ENCODE measurements at places on chromosomes 12 and 14.

GRCh38 chr12:100963381-100963780 is 168.8 kb downstream of the ANO4 start:
- DNase-seq = no peak

DNA sequence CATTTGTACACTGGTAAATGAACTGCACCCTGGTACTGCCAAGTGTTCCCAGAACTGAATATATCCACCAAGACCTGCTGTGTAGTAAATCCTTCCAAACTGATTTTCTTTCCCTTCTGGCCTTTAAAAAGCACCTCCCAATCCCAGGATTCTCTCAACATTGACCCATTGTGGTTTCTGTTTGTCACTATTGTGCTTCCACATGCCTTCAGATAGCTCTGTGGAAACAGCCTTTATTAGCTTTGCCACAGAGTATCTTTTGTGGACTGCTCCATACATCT is 949 bp upstream of the KIF21A start:
- DNase-seq = no peak

GRCh38 chr14:69351911-69352310 is 46.2 kb downstream of the ERH start:
- no peak for DNase-seq

GRCh38 chr12:34291426-34291901 is 269.2 kb downstream of the ALG10 start:
- no peak for DNase-seq

GRCh38 chr14:26261368-26262122 is 336.3 kb downstream of the NOVA1 start:
- DNase-seq = no peak

DNA sequence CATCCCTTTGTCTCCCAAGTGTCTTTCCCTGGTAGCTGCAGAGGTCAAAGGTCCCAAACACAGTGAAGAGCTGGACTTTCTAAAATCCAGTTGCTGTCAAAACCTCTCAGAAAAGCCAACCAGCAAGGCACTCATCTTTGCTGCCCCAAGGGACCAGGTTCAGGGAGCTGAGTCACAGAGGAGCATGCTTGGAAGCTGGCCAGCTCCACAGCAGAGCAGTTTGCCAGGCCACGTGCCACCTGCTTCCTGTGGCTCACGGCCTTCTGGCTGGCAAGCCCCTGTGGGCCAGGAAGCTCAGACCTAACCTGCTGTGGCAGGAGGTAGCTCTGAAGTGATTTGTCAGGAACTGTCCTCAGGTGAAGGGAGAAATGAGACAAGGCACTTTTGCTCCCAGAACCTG is 3.6 kb downstream of the ISCU start:
- no peak for DNase-seq

DNA sequence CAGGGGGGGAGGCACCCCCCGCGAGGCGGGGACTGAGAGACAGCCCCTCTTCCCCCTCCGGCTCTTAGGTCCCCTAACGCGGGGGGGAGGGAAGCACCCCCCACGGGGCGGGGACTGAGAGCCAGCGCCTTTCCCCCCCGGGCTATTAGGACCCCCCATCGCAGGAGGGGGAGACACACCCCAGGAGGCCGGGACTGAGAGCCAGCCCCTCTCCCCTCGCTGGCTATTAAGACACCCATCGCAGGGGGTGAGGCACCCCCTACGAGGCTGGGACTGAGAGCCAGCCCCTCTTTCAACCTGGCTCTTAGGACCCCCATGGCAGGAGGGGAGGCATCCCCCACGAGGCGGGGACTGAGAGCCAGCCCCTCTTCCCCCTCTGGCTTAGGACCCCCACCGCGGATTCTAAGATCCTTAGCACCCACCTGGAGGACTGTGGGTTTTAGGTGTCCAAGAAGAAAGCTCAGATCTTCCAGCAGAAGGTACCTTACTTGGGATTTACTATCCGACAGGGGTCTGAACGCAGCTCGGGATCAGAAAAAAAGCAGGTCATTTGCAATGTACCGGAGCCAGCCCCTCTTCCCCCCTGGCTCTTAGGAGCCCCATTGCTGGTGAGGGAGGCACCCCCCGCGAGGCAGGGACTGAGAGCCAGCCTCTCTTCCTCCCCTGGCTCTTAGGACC is 197.8 kb upstream of the PZP start:
- no peak for DNase-seq

DNA sequence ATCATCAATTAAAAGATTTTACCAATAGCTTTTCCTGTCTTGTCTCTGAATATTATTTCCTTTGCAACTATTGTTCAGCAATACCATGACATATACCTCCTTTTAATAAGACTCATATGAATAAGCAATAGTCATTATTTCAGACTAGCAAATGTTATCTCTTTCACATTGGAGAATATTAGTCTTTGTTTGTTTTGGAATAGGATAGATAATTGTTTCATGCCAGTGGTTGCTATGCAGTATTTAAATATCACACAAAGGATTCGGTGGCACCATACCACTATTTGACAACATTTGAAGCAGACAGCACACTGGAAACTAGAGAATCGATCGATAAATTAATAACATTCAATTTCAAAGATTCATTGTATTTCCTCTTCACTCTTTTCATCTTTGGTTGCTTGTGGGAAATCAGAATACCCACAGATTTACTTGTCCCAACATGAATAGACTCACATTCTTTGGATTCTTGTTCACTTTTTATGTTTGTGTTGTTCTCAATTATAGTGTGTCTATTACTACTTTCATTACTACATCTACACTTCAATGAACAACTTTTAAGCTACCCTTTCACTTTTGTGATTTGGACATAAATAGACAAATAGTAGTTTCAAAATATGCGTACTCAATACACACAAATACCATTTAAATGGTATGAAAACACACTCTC is 42.7 kb upstream of the TBPL2 start:
- DNase-seq = no peak

GRCh38 chr12:13957576-13957975 is 23.8 kb downstream of the GRIN2B start:
- DNase-seq = no peak

DNA sequence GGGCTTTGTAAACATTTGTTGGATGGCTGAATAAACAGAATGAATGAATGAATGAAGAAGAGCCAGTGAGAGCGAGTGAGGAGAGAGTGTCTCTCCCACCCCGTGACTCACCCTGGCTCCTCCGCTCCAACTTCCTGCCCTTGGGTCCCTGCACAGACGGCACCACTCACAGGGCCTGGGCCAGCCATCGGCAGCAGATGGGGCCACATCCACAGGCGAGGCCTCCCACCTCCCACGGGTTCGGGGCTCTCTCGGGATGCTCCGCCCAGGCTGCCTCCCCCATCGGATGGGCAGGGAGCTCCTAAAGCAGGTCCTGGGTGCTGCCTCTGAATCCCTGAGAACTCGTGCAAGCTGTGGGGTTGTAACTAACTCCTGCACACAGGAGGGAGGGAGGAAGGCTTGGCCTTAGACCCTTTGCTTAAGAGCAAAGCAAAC is 41.3 kb downstream of the CCNK start:
- no peak for DNase-seq

- no peak for DNase-seq
Observed at GRCh38 chr12:701896-702539, 38.8 kb upstream of the NINJ2 start.

- no peak for DNase-seq
Observed at GRCh38 chr12:131133015-131133905, 179.6 kb downstream of the ADGRD1 start.

DNA sequence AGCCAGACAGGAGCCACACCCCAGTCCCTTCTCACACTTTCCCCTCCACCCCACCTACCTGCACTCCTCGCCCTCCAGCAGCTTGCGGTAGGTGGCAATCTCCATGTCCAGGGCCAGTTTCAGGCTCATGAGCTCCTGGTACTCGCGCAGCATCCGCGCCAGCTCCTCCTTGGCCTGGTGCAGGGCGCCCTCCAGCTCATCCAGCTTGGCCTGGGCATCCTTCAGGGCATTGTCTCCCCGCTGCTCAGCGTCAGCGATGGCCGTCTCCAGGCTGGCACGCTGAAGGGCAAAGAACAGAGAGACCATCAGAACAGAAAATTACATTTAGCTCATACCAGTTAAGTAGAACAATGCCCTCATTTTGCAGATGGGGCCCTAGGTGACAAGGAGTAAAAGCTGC is 5.5 kb downstream of the KRT74 start:
- DNase-seq = no peak

DNA sequence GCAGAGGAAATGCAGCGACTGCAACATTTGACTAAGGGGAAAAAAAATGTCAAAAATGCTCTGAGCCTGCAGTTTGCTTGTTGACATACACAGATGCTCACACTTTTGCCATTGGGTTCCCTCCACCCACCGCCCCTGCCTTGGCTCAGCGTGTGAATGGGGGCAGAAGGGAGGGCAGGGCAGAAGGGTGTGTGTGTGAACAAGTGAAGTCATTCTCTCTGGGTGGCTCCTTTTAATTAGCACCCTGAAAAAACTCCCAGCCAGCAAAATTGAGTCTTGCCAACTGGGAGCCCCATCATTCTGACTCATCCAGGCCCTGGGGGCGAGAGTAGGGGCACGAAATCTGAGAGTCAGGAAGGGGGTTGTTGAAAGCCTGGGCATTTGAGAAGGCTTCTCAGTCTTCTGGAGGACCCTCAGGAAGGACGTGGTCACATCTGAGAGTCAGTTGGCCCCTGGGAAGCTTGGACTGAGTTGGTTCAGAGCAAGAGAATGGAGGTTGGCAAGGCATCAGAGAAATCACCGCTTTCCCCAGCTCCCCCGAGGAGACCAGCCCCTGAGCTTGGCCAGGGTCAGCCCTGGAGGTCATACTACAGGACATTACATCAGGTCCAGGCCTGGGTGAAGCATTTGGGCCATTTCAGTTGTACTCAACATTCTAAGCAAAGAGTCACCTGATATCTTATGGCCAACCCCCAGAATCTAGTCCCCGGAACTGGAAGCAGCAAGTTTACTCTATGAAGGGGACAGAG is 22.7 kb upstream of the KRT78 start:
- DNase-seq = peak; percentile 65

DNA sequence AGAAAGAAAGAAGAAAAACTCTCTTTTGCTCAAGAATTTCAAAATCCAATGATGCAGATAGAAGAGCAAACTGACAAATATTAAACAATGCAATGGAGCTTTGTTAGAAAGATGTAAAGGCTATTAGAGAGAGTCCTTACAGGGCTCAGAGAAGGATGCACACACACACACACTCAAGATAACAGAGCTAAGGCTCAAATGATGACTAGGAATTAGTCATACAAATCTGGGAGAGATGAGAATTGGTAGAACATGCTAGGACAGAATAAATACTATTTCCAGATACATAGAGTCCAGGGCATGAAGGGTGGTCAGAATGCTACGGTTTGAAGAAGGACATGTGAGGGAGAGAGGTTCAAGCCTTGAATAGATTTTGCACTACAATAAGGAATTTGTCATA is 650.1 kb upstream of the MDGA2 start:
- DNase-seq = no peak

DNA sequence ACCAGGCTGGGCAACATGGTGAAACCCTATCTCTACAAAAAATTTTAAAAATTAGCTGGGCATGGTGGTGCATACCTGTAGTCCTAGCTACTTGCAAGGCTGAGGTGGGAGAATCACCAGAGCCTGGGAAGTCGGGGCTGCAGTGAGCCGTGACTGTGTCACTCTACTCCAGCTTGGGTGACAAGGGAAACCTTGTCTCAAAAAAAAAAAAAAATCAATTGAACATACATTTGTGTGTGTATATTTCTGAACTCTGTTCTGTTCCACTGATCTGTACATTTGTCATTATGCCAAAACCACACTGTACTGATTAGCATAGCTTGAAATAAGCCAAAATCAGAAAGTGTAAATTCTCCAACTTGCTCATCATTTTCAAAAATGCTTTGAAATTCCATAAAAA is 254.6 kb downstream of the SOX5 start:
- no peak for DNase-seq

DNA sequence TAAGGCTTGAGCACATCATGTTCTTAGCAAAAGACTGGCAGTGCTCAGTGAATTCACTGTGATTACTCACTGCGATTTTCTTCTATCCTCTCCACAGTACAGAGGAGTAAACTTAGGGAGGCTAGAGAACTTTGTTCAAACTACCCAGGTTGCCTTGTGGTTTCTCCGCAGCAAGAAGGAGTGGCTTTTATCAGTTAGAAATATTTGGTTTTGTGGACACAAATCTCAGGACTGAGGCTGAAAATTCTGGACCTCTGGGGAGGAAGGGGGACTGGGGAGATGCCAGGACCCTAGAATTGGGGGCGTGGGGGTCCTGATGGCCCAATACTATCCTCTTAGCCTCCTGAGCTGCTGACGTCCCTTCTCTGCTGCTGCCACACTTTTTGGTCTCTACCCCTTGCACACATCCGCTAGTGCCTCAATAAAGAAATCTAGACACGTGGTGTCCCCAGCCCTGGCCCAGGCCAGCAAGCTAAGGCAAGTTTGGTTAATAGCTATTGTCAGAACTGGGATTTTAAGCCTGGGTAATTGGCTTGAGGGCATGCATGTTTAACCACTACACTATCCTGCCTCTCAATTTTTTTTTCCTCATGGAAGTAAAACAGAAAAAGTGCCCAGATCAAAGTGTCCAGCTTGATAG is 842 bp downstream of the OAS2 start:
- no peak for DNase-seq

DNA sequence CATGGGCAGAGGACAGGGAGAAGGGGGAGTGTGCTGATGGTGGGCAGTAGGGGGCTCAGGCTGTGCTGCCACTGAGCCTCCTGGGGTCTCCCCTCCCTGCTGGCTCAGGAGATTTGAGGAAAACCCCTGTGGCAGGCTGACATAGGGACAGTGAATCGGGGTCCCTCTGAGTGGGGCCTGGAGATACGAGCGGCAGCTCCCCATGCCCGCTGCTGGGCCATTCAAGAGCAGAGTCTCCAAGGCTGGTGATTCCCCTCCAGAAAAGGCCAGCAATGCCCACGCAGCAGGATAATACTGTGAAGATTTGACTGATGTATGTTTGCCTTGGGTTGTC is 288.7 kb upstream of the SFSWAP start:
- no peak for DNase-seq

GRCh38 chr12:28988325-28988704 is 160.8 kb upstream of the FAR2 start:
- DNase-seq = no peak

GRCh38 chr14:103463851-103464250 is 58.8 kb downstream of the CKB start:
- DNase-seq = no peak

DNA sequence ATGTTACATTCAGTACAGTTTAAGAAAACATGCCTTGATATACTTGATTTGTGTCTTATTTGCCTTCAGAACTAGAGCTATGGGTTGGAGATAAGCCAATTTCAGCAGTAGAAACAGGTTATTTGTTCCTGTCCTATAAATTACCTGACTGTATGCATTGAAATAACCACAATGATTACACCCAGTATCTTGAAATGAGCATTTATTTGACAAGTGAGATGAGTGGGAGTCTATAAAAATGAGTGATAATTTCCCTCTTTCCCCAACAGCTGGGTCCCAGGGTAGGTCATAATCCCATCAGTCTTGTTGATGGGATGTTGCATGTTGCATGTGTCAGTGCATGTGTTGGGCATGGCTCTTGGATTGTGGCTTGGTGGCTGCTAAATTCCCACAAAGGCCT is 3.7 kb downstream of the TAS2R42 start:
- no peak for DNase-seq
